ENCODE measurements at places on chromosomes 5 and 9.

- no peak for DNase-seq
These were observed 108.3 kb upstream of the FER start for GRCh38 chr5:108639366-108639765.

- DNase-seq = no peak
These were observed 54.6 kb downstream of the FGF10 start for GRCh38 chr5:44334622-44335021.

GRCh38 chr9:117414906-117415331, at the start of gene ASTN2:
TSS of gene ASTN2 (minus strand) at chr9:117415057. CDS start at chr9:117414938, 119 bp downstream.
- no peak for DNase-seq

- DNase-seq = peak; percentile 8
These were observed 860 bp upstream of the MARCHF6 start for GRCh38 chr5:10352430-10353240.

GRCh38 chr5:138833726-138834480, 41.2 kb downstream of the LRRTM2 start:
- no peak for DNase-seq

DNA sequence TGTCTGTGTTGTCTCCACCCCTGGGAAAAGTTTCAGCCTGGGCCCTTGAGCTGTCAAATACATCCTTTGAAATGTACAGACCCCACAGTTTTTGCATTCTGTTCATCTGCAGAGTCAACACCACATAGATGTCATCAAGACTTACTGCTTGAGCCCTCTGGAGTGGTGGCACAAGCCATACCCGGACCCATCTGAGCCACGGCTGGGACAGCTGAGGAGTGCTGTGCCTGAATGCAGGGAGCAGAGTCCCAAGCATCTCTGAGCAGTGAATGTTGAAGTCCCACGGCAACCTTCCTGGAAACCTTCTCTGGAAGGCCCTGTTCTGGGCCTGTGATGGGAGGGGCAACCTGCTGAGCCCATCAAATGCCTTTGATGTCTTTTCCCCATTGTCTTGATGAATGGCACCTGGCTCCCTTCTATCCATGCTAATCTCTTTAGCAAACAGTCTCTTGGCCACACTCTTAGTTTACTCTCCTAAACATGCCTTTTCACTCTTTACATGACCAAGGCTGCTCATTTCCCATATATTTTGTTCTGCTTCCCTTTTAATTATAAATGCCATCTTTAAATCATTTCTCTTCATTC, 92.5 kb downstream of the ATPSCKMT start:
- DNase-seq = no peak

- DNase-seq = no peak
These were observed 34.1 kb downstream of the BNIP1 start for GRCh38 chr5:173178369-173178910.

DNA sequence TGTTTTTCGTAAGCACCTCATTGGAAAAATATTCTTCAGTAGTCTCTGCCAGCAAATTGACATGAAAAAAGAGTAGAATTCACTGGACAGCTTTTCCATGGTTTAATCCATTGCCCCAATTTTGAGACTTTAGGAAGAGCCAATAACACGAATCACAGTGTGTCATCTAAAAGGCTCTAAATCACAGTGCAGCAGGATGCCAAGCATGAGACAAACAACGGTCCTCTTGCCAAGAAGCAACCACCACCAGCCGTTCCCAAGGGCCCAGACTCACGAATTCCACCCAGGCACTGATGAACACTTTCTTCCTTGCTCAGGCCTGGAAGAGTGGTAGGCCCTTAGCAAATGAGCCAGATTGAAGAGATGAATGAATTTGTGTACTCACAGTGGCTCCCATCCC, 18.3 kb upstream of the IRX4 start:
- DNase-seq = no peak

DNA sequence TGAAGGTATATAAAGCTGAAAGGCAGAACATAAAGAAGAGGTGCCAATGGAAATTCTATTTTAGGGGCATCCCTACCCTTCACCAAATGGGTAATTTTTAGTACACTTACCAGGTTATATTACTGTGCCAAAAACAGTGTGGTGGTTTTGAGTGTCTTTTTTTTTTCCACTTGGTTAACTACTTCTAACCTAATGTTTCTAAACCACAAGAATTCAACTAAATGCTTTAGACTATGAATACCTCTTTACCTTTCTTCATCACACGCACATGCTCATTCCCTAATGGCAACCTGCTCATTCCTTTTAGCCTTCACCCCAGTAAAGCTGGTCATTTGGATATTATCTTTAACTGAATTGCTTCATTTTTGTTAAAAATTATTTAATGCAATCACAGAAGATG, 215.6 kb downstream of the PIK3R1 start:
- no peak for DNase-seq

DNA sequence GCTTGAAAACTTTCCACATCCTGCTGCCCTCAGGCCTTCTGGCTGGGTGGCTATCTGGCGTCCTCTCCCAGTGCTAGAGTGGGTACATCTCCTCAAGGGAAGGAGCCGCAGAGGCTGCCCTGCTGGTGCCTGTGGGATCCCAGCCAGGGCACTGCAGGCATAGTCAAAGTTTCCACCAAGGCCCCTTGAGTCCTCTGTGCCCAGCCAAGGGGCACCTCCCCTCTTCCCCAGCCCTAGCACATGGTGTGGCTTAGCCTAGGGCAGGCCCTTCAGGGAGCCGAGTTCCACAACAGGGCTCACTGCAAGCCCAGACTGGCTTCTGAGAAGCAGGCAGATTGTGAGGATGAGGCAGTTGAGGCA, 103.2 kb downstream of the RGS3 start:
- DNase-seq = no peak

DNA sequence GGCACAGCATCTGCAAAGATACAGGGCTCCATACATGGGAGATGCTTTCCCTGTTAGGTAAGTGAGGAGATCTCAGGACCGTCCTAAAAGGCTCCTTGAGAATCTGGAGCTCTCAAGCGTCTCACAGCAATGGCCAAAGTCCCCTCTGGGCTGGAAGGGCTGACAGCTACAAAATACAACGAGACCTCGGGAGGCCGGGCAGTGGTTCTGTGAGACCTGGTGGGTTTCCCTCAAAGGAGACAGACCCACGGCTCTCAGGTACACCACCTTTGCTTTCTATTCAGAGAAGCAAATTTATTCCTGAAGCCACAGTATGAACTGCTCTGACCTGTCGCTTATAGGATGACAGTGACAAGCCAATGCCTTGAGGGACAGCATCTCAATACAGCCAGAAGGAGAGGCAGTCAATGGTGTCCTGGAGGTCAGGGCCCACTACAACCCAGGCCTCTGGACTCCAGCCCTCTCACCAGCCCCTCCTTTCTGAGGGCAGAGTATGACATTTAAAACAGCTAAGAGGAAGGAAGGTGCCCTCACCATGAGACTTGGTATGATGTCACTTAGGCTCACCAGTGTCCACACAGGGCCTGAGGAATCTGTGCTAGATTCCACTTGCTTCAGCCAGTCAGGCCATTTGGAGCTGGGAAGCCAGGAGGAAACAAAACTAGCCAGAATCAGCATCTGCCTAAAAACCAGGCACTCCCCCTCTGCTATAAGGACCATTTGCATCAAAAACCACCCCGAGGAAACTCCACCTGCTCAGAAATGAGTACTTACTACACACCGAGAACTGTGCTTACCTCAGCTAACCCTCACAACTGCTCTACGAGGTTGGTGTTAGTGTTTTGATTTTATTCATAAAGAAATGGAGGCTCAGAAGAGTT, 86.5 kb upstream of the FSTL4 start:
- DNase-seq = no peak

- no peak for DNase-seq
These were observed 2.2 kb upstream of the CLINT1 start for GRCh38 chr5:157860898-157861890.

DNA sequence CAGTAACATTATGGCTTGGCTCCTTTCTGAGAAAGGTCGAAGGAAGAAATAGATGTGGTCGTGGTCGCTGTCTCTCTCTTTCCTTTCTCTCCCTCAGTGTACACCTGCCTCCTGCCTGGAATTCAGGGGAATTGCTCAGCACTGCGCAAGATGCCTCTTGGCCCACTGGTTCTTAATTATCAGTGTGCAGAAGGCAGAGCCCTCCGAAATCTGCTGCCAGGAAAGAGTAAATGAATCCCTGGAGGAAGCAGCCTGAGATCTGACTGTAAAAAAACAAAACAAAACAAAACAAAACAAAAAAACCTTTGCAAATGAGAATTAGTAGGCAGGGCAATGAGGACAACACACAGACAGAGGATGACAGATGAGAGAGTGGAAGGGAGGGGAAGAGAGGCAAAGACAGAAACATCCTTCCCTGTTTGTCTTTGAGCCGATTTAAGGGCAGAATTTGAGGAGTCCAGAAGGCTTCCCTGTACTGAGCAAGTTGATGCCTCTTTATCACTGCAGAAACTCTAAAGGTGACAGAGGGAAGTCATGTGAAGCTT, 113.8 kb upstream of the PUM3 start:
- no peak for DNase-seq

- no peak for DNase-seq
These were observed 166.0 kb downstream of the ROR2 start for GRCh38 chr9:91783876-91784672.

DNA sequence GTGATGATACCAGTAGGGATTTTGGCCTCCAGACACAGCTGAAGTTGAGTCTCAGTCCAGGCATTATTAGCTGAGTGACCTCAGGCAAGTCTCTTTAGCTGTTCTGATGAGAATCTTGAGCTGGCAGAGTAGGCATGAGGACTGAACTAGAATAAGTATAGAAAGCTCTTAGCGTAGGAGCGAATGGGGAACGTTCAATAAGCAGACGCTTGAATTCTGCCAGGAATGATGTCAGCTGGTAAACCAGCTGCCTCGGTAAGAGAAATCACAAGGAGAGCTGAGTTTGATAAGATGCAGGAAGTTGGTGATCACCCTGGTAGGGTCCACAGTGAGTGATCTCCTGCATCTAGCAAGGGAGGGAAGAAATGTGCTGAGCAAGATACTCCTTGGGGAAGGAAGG, 280.4 kb downstream of the NTRK2 start:
- no peak for DNase-seq

- no peak for DNase-seq
These were observed 66.4 kb downstream of the ELL2 start for GRCh38 chr5:95895251-95895650.
